ENCODE measurements at places on chromosomes 1 and 21.

DNA sequence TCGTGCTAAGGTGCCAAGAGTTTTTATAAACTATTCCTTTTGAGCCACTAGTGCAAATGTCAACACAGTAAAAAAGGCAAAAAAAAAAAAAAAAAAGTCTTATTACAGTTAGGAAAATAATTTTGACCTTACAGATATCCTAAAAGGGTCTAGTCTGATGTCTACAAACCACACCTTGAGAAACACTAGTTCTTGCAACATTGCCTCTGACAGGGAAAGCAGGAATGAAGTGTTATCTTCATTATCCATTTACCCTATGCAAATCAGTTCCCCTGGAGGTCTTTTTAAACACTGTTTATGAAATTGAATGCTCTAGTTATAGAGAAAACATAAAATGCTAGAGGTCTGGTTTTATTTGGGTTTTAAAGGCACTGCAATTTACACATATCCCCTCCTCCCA is 115.2 kb upstream of the DMRTA2 start:
- no peak for DNase-seq

GRCh38 chr1:31346785-31347184 is 26.1 kb downstream of the FABP3 start:
- no peak for DNase-seq

DNA sequence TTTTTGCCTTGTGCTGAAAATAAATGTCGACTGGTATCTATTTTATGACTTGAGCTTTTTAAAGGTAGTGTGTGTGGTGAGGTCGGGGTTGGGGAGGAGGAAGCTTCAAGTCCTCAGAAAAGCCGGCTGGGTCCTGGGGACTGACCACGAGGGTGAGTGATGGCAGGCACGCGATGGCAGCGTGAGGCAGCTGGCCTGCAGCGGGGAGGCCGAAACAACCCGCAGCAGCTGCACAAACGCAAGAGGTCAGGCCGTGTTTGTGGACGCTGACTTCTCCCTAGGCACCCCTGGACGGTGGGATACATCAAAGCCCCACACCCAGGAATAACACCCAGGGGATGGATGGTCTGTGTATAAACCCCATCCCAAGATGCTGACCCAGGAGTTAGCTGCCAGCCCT is 51.4 kb downstream of the ZBTB18 start:
- no peak for DNase-seq

DNA sequence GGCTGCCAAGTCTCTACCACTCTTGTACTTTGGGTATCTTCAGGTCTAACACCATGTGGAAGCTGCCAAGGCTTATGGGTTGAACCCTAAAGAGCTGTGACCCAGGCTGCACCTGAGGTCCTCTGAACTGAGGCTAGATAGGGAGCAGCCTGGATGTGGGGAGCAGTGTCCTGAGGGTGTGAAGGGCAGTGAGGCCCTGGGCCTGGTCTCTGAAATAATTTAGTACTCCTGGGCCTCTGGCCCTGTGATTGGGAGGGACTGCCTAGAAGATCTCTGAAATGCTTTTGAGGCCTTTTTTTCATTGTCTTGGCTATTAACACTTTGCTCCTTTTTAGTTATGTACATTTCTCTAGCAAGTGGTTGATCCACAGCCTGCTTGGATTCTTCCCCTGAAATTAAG is 847.2 kb upstream of the B3GALT2 start:
- no peak for DNase-seq

- no peak for DNase-seq
Measured at GRCh38 chr1:88935522-88936222, 44.3 kb upstream of the GTF2B start.

GRCh38 chr1:62561306-62561705 is 36.0 kb upstream of the ANGPTL3 start:
- no peak for DNase-seq

All from cortex of kidney (tissue), 1 donor.